Stimulated activated CD8-positive, alpha-beta memory T cell treated with anti-CD3 and anti-CD28 coated beads, Interleukin-7, amount 100 ng/mL, for 1 hour (primary cell): ENCODE measurements at places on chromosomes 16 and 17.

DNA sequence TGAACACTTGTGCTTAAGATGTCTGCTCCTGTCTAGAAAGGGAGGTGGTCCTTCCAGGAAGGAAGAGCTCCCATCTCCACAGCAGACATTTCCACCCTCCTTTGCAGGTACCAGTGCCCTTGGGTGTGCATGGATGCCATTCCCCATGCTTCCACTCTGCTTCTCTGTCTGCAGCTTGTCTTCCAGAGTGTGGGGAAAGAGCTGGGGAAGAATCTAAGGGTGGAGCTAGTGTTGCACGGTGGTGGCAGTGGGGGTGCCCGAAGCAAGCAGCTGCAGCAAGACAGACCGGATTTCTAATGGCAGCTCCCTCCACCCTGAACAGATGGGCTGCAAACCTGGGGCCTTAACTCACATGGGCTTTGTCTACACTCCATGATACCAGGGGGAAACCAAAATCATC lies 22.6 kb upstream of the HOXB13 start:
- no peak for DNase-seq

DNA sequence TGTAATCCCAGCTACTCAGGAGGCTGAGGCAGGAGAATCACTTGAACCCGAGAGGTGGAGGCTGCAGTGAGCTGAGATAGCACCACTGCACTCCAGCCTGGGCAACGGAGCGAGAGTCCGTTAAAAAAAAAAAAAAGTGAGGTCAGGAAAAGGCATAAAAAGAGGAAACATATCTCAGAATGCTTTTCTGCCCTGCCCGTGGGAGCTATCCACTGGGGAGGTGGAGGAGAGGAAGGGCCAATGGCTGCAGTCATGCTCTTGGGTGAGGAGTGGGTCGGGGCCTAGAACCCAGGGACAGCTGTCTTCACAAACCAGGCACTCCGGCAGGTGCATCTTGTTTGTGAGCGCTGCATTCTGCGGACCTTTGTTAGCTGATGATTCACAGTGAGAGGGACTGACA lies 60.0 kb upstream of the CDC42EP4 start:
- DNase-seq, result no peak

GRCh38 chr17:57945996-57946797 lies 9.0 kb downstream of the CUEDC1 start:
- DNase-seq, result no peak

- DNase-seq, result no peak
These were observed 2.6 kb upstream of the ATP2A3 start for GRCh38 chr17:3966720-3967363.

GRCh38 chr17:35877345-35878029 lies 2.7 kb downstream of the CCL5 start:
- DNase-seq, result no peak

DNA sequence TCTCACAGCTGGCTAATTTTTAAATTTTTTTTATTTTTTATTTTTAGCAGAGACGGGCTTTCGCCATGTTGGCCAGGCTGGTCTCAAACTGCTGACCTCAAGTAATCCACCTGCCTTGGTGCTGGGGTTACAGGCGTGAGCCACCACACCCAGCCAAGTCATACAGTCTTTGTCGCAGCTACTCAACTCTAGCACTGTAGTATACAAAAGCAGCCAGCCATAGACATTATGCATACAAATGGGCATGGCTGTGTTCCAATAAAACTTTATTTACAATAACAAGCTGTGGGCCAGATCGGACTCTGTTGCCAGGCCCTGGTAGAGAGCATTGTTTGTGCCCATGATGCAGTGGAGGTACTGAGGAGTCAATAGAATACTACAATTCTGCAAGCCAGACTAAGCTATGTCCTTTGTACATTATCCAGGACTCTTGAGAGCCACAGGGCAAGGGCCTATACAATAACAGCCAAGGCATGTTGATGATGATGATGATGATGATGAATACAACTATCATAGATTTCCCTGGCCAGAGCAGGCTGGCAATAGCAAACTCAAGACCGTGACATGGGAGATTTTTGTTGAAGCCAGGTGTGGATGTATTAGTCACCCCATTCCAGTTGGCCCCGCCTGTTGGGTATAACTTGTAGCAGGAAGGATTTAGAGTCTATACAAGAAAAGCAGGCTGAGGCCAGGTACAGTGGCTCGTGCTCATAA lies 101.8 kb downstream of the MYH11 start:
- no peak for DNase-seq

- peak; percentile 39 for DNase-seq
These were observed at the start of gene CENPV for GRCh38 chr17:16353317-16354174. Gene CENPV, minus strand, starts transcription at chr17:16353469. Its CDS starts 33 bp downstream, at chr17:16353436.
